AG09309 (cell line): ENCODE measurements at places on chromosomes 7 and 10.

DNA sequence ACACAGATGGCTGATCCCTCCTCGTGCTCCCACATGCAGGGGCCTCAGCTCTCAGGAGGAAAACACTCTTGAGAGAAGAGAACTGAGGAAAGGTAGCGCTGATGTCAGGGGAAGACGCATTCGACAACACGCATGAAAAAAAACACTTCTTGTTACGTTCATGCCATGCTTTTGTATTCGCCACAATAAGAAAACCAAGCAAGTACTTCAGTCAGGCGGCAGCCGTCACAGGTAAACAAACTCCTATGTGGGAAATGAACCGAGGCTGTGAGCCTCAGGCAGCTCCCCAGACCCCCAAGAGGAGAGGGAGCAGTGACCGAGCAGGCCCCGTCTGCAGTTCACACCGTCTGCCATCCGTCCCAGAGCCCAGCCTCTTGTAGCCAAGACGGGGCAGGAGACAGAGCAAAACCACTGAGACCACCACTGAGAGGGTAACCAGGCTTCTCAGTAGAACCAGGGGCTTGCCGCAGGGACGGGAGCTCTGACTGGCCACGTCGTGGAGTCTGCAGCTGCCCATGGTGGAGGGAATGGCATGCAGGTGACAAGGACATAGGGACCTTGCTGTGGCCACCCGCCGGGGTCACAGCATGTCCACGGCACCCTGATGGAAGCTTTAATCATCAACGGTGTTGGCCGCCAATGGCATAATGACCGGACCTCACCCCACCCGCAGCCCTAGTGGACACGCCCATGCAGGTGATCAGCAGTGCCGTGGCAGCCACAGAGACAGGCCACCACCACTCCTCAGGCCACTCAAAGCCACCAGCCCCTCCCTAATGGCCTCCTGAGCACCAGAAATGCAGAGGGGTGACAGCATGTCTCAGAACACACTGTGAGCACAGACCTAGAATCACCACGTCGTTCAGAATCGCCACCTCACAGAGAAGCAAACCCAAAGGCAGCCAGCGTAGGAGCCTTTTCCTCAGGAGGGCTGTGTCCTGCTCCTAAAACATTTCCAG is 304.3 kb downstream of the PTPRN2 start:
- no peak for DNase-seq

DNA sequence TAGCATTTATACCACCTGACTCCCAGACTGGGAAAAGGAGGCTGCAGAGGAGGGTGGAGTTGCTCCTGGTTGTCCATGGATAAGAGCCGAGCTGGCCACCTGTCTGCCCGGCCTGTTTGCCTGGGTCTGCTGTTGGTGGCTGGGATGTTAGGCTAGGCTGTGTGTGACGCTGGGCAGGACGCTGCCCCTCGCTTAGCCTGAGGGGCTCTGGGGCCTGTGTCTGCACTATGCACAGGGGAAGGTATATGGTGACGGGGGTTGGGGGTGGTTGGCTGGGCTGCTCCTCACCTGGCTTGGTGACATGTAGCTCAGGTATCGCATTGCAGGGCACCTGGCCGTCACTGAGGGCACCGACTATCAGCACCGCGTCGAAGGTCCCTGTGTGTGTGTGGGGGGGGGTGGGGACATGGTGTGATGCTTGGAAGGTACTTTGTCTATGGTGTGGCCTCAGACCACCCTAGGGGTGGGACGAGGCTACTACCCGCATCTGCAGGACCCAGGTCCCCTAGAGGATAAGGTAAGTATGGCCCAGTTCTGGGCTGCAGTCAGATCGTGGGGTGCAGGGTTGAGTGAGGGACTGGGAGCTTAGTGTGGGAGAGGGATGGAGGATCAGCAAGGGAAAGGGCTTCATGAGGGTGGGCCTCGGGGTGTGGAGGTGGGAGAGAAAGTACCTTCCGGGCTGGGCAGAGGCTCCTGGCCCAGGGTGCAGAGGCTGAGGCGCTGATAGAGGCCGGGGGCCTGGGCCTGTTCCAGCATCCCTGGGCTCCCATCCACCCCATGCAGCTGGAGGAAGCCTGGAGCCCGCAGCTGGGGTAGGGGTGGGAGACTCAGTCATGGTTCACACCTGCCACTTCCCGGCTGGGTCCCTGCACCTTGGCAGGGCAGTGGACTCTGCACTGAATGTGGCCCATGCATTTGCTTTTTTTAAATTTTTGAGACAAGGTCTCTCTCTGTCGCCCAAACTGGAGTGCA is 2.3 kb downstream of the METTL27 start:
- no peak for DNase-seq

DNA sequence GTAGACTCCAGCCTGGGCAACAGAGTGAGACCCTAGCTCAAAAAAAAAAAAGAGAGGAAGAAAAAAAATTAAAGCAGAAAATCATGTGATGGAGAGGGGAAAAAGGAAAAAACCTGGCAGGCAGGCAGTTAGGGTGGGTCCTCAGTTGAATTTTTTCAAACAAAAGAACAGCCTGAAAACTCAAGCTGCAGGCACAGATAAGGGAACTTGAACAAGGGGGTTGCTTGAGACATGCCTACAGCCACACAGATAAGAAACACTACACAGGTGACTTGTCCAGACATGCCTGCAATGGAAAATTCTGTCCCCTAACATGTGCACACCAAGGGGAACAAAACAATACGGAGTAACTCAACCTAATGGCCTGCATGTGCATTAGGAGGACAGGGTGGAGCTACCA is 19.2 kb downstream of the VIM start:
- DNase-seq = no peak

GRCh38 chr7:75727881-75728593 is 10.7 kb downstream of the HIP1 start:
- DNase-seq = no peak

- no peak for DNase-seq
These were observed 100.9 kb downstream of the PDGFA start for GRCh38 chr7:418636-419280.

GRCh38 chr7:134034652-134035051 is 92.5 kb upstream of the LRGUK start:
- DNase-seq = no peak

GRCh38 chr7:52708846-52709245 is 326.6 kb upstream of the POM121L12 start:
- no peak for DNase-seq

DNA sequence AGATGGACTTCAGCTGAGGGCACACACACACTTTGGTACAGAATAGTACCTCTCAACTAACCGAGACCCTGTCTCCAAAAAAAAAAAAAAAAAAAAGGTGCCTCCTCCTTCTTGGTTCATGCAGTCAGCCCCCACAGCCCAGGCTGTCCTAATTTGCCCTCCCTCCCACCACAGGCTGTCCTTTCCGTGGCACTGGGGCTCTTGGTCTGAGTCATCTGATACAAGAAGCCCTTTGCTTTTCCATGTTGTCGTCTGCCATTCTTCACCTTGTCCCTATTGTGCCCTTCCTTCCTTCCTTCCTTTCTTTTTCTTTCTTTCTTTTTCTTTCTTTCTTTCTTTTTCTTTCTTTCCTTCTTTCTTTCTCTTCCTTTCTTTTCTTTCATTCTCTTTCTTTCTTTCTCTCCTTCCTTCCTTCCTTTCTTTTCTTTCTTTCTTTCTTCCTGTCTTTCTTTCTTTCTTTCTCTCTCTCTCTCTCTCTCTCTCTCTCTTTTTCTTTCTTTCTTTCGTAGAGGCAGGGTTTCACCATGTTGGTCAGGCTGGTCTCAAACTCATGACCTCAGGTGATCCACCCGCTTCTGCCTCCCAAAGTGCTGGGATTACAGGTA is 96.0 kb upstream of the IKZF1 start:
- DNase-seq = no peak

DNA sequence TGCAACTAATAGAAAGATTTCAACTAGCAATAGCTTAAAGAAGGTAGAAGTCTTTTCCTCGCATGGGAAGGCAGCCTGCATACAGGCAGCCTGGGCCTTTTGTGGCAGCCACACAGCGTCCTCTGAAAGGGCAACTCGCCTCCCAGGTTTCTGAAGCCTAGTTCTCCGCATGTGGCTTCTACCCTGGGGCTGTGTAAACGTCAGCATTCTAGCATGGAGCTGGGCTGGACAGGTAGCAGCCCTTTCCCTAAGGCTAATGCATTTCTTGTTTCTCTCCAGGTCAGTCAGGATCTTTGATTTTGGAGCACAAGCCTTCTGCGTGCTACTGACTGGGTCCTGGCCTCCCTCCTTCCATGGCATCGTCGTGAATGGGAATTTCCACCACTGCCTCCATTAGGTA is 23.8 kb upstream of the SEC61G start:
- no peak for DNase-seq

DNA sequence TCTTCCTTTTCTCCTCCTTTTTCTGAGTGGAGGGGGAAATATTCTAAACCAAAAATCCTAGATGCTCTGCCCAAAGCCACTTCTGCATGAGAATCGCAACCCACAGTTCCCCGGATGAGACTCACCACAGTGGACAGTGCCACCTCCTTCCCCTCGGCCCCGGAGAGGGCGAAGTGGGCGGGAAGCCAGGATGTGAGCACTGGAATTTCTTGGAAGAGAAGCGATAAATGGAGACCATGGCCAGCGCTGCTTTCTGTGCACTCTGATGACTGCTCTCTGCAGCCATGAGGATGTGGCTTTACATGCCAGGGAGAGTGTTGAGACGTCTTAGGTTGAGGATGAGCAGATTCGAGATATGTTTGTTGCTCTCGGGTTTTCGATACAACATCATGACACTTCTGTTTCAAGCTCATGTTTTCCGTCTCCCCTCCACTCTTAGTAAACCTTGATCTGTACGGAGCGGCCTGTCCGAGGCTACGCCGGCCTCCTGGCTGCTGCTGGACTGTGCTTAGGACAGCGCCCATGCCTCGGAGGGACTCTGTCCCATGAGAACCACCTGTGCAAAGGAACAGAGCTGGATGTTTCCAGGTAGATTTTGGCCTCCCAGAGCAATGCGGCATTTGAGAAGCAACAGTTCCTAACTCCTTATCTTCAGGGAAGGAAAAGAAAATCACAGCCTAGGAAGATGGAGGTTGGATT is 414.6 kb upstream of the FOXK1 start:
- no peak for DNase-seq

DNA sequence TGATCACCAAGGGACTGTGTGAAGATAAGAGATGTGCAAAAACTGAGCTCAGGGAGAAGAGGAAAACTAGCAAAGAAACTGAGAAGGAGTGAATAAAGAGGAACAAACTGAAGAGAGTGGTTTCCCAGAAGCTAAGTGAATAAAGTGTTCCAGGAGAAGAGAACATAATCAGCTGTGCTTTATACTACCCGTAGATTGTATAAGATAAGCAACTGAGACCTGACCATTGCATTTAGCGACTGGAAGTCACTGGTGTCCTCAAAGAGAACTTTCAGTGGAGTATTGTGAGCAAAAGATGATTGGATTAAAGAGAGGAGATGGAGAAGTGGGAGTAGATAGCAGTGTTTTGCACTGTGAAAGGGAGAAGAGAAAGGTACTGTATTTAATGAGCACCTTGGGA is 14.6 kb downstream of the PHTF2 start:
- DNase-seq = no peak

- no peak for DNase-seq
These were observed 206.3 kb downstream of the TPK1 start for GRCh38 chr7:144629598-144629997.

DNA sequence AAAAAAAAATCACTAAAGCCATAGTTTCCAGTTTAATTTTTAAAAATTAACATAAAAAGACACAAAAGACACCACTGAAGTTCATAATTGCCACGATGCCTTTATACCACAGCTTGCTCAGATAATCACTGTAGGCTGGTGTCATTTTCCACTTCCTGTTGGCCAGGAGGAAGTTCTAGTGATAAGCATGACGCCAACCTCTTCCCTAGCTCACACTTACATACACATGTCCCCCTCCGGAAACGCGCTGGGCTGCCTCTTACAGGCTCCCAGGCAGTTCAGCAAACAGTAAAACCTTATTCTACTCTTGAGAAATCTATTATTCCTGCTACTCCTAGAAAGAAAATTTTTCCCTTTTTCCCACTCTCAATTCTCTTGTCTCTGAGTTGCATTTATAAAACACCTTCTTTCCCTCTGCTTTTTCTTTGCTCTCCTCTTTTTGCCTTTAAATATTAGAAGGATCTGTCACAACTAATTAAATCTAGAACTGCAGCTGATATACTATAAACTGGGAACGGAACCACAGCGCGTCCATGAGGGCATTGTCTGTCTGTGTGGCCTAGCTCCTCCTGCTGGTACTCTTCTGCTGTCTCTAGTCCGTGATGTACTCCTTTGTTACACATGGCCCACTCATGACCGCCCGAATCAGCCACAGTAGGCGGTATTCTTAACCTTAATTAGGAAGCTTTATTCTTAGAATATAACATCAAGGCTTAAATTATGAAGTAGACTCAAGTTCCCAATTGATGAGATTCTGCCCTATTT is 664.9 kb downstream of the CNTNAP2 start:
- no peak for DNase-seq

DNA sequence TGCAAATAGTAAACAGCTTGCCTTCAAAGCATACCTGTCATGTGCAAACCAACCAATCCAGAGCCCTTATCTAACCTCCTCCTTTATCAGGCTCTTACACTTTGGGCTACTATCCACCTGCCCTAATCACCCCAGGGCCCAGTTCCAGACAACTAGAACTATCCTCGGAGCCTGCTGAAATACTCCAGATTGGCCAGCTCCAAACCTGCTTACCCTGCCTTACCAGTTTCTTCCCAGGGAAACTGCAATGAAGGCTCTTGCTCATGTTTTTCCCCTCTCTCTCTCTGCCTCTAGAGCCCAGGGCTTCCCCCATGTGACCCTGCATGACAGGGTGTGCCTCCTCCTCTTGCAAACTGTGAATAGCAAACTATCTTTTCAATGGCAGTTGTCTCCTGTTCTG is 81.4 kb upstream of the CAPZA2 start:
- no peak for DNase-seq

- peak; percentile 20 for DNase-seq
These were observed 95.7 kb downstream of the DNAJB6 start for GRCh38 chr7:157432541-157432956.

GRCh38 chr7:72080865-72081510 is 331.1 kb downstream of the CALN1 start:
- DNase-seq = no peak

- no peak for DNase-seq
These were observed 111.3 kb downstream of the PTPN20 start for GRCh38 chr10:47022311-47023131.

DNA sequence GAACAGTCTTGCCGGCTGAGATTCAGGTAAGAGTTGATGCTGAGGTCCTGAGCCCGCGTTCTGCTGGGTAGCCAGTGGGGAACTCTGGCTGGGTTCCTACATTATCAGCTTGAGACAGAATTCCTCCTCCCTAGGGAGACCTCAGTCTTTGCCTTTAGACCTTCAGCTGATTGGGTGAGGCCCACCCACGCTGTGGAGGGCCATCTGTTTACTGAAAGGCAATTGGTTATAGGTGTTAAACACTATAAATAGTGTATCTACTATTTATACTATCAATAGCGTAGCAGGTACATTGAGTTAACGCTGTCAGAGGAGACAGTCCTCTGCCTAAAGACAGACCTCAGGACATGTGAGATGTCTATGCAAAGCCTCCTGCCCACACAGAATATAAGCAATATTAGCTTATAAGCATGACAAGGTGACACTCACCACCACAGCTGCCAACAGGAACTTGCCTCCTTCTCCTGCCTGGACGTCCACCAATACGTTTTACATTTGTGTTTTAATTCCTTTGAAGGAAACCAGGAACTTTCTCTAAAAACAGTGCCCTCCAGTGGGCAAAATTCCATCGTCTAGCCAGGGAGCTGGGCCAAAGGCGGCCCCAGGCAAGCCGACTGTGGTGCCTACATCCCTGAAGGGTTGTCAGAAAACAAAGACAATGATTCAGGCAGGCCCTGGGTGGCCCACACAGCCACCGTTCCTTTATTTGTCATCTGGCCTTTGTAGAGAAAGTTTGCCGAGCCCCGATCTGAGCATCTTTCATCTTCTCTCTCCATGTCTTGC is 58.8 kb downstream of the INSIG1 start:
- no peak for DNase-seq
